Activated T-cell treated with anti-CD3 and anti-CD28 coated beads for 24 hours (primary cell): ENCODE measurements at places on chromosomes 2 and 18.

DNA sequence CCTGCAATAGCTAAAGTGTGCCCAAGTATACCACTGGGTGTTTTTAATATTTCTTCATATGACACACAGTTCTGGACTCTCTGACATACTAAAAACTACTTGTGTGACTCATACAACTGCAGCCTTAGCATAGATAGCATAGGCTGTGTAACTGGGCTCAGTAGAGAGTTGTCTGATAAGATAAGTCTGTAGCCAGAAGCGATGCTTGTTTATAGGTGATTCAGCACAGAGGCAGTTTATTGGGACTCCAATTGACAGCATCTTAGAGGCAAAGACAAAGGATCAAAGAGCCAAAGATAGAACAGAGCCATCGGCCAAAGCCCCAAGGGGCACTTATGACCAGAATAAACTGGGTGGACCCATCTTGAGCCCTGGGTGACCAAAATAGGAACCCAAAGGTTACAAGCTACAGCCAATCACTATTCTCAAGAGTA, 42.3 kb downstream of the AAK1 start:
- no peak for DNase-seq

- no peak for DNase-seq
These were observed 37.1 kb upstream of the ATP6V1B1 start for GRCh38 chr2:70898363-70899240.

GRCh38 chr2:169363560-169364150, 1.3 kb upstream of the LRP2 start:
- no peak for DNase-seq

GRCh38 chr2:198913394-198914152, 544.2 kb downstream of the SATB2 start:
- DNase-seq, result no peak

DNA sequence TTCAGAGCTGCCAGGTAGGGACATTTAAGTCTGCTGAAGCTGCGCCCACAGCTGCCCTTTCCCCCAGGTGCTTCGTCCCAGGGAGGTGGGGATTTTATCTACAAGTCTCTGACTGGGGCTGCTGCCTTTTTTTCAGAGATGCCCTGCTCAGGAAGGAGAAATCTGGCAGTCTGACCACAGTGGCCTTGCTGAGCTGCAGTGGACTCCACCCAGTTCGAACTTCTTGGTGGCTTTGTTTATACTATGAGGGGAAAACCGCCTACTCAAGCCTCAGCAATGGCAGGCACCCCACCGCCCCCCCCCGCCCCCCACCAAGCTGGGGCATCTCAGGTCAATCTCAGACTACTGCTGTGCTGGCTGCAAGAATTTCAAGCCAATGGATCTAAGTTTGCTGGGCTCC, 458.1 kb upstream of the RAB12 start:
- DNase-seq, result no peak

DNA sequence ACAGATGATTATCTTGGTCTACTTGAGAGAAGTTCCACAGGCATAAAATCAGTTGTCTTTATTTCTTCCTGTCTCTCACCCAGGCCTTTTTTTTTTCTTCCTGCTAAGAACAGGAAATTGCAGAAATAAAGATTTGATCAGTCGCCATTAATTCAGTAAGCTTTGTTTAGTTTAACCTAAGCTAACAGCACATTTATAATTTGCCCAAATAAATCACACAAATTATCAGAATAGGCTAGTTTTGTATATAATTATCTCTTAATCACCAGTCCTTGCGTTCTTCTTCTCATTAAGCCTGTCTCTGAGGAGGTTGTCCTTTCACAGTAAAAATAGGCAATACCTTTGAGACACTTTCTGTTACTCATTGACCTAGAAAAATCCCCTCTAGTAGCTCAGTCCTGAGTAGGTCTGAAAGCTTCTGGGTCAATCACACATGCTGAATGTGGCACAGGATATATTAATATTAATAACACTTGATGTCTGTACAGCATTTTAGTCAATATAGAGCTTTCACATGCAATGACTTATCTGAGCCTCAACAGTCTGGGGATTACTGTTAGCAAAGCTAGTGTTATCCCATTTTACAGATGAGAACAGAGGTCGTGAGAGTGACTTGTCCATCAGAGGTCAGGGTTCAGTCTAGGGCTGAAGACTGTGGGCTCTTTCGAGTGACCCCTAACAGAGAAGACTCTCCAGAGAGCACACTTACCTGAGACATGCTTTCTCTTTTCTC, 11.2 kb upstream of the STK17B start:
- no peak for DNase-seq

DNA sequence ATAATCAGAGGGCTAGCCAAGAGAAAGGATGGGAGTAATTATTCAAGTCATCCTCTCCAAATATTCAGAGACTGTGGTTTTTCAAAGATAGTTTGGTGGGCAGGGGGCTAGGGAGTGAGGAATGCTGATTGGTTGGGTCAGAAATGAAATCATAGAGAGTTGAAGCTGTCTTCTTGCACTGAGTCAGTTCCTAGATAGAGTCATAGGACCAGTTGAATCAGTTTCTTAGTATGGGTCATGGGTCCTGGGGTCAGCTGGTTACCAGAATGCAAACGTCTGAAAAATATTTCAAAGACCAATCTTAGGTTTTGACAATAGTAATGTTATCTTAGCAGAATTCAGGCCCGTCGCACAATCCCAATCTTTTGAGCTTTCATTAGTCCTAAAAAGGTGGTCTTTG, 171.4 kb upstream of the SPATS2L start:
- no peak for DNase-seq

- no peak for DNase-seq
These were observed 634.5 kb downstream of the ZEB2 start for GRCh38 chr2:143885461-143885860.

GRCh38 chr18:59927246-59927825, 27.5 kb downstream of the PMAIP1 start:
- no peak for DNase-seq

DNA sequence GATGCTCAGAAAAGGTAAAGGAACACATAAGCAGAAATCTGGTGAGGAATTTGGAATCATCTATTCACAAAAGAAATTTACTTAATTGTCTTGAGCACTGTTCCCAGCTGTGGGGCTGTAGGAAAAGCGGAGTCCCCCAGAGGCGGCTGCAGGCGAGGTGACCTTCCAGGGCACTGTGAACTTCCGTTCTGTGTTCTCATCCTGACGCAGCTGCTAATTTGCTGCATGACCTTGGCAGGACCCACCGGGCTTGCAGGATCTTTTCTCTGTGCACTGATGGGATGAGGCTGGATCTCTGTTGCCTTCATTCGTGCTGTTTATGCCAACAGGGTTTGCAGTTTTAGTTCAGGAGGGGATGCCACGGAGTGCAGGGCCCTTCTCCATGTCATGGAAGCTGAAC, 301.9 kb upstream of the MYT1L start:
- DNase-seq, result no peak

GRCh38 chr18:28287146-28287545, 110.2 kb upstream of the CDH2 start:
- no peak for DNase-seq

DNA sequence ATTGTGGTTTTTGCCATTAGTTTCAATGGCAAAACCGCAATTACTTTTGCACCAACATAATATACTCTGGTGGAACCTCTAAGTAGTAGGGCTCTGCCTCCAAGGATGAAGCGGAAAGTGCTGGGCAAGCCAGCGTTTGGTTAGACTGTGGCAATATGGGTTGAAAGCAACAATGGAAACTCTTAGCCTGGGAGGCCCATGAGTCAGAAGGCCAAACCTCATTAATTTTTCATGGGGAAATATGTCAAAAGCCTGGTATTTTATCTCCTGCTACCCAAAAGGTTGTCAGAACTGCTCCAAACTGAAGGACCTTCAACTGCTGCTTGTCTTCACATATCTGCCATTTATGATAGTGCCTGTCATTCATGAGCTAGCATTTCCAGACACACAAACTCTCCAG, 179.1 kb upstream of the CYP26B1 start:
- DNase-seq, result no peak

GRCh38 chr2:144707736-144708326, 187.9 kb upstream of the ZEB2 start:
- no peak for DNase-seq

DNA sequence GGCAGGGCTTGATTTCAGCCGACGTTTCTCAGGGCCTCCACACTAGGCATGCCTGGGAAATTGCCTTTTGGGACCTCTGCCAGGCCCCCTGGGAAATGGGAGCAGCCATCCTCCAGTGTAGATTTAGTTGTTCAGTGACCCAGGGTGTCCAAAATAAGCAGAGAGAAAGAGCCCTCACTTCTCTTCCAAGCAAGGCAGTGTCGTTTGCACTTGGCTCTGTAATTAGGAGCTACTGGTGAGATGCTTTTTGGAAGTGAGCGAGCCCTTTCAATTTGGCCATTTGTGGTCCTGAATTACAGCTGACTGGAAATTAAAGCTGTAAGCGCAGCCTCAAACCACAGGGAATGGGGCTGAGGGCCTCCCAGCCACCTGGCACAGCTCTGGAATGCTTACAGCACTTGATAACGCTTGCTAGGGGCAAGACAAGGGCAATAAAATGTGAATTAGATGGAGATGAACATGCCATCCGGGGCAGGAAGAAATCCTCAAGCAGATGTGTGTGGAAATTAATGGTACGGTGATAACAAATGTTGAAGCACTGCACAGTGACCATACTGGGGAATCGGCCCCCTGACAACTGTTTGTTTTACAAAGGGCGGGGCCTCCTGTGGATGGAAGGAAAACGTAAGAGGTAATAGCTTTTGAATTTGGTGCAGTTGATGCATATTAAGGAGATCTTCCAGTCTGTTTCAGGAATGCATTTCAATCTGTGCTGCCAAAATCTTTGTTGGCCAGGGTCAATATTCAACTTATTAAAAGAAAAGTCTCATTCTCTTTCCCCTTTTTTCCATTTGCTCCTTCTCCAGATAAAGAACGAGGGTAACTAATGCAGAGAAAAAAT, 173.1 kb downstream of the UXS1 start:
- DNase-seq, result no peak

DNA sequence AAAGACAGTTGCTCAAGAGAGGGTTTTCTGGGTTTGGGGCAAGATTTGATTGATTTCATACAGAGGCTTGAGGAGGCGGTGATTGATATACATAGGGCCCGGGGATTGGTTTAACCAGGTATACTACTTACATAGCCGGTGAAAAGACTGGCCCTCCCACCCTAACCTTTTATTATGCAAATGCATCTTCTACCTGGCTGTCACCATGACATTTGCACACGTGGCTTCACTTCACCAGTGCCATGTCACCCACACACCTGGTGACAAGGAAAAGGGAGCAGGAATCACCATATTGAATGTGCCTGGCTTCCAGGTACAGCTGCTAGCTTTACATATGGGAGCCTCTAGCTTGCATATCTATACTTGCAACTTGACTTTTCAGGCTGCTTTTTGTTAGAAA, 9.7 kb downstream of the ERMN start:
- DNase-seq, result no peak

DNA sequence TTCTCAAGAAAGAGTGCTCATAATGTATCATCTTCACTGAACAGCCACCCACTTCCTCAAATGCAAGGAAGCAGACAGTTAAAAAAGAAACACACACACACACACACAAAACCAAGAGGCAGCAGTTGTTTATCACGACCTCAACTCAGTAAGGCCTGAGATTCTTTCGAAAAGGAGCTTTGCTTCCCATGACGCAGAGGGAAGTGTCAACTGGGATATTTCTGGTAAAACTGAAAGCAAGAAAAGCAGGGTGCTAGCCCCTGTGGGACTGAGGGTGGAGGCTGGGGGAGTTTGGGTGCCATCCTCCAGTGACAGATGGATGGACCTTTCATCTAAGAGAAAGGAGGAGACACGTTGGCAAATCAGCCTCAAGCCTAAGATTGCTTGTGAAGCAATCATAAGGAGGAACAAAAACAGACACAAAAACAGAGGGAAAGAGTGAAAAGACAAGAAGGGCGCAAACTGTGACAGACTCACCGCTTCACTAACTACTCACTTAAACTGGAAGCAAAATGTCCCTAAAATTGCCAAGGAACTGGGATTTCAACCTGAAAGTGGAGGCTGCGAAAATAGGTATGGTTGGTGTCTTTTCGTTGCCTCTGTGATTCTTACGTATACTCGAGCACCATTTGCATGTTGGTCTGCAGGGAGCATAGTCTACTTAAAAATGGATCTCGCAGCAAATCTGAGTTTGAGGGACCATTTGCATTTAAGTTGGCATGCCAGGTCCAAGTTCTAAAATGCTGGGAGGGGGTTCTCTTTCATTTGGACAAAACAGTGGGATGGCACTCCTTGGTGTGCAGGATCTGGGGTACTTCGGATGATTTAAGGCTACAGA, at the start of gene ARHGAP25:
Gene ARHGAP25, plus strand, starts transcription at position 124 of the 838 bp plus-strand sequence. Its CDS starts 389 bp downstream, at position 513.
- DNase-seq, result peak; percentile 48

- no peak for DNase-seq
These were observed 45.3 kb upstream of the IGFBP5 start for GRCh38 chr2:216740557-216741222.

DNA sequence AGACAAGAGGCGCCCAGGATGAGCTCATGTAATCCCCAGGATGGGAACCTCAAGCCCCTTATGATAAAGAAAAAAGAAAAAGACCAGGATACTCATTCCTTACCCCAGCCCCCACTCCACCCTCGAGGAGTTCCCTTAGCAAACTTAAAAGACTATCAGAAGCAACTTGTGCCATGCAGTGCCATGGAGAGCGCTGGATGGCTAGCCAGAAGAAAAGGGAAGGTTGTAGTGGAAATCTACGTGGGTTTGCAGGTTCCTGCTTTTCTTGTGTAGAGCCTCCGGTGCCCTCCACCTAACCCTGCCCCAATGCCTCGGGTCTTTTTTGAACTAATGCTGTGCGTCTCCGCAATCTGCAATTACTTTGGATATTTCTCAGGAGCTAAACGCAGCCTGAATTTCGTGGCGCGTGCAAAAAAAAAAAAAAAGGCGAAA, 16.2 kb upstream of the BCL11A start:
- no peak for DNase-seq

DNA sequence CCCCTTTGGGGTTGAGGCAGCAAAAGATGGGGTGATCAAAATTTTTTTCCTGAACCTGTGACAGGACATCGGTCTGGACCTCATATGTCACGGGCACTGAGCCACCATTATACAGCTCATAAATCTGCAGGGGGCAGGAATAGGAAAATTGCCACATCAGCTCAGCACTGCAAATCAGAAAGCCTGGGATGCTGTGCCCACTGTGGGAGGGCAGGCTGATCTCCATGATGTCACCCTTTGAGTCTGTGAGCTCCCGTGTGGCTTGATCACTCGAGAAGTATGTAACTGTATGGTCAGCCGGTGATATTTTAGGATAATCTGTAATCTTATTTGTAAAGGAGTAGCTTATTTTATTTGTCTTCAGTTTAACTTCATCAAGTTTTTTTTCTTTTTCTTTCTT, 17.7 kb upstream of the CRYBA2 start:
- DNase-seq, result no peak

GRCh38 chr2:9658972-9659371, 28.2 kb upstream of the YWHAQ start:
- DNase-seq, result no peak

DNA sequence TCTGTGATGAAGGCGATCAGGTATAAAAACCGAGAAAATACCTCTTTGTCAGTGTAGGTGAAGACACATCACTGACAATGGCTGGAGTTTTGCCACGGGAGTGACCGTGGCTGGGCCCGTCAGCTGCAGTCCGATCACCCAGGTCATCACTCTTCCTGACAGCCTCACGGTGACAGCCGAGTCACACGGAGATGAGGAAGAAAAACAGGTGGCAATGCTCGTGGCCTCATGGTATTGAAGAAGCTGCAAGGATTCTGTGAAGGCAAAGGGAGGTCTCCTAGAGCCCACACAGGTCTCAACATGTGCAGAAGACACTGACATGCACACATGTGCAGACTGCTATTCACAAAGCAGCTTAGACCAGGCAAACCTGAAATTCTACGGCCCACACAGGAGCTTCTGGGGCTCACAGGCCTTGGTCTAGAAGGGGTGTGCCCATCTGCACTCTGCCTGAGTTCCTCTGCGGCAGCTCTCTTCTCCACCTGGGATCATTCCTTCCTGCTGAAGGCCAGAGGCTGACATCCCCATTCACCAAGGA, 7.4 kb downstream of the COPS9 start:
- DNase-seq, result no peak
